ENCODE measurements at places on chromosomes 4 and X.

DNA sequence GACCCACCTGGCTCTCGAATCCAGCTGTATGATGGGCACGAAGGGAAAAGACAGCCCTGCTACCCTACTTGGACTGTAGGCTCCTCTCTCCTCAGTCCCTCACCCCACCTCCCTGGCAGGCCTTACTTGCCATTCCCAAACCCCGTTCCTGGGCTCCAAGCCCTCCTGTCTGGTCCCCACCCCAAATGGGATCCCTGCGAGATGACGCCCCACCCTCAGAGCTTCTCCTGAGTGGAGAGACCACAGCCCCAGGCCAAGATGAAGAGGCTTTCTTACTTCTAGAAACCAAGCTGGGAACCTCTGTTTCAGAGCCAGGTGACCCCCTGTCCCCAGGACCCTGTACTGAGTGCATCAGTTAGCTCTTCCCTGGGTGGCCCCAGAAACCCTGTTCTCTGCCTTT is 4.5 kb downstream of the NALF2 start:
- no peak for DNase-seq

DNA sequence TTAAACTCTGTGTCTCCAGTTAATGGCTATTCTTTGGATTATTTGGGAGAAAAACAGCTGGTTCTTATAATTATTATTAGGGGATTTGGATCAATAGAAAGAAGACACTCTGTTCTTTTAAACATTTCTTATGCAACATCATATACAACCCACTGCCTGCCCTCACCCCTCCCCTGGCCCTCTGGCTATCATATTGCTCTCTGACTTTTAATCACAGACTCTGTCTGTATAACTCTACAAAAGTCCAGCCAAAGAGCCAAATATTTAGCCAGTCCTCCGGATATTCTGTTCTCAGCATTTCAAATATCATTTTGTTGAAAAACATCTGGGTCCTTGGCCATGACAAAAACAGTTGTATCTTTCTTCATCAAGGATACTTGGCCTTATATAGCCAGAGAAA is 19.0 kb upstream of the PACRGL start:
- no peak for DNase-seq

- no peak for DNase-seq
Measured at GRCh38 chr4:94390804-94391410, 48.3 kb upstream of the HPGDS start.

GRCh38 chr4:76997077-76997476 is 47.5 kb downstream of the SEPTIN11 start:
- no peak for DNase-seq

- peak; percentile 49 for DNase-seq
Measured at GRCh38 chr4:108030332-108030731, 40.6 kb downstream of the HADH start.

- DNase-seq: no peak
Measured at GRCh38 chr4:81404294-81404693, 67.4 kb downstream of the RASGEF1B start.

DNA sequence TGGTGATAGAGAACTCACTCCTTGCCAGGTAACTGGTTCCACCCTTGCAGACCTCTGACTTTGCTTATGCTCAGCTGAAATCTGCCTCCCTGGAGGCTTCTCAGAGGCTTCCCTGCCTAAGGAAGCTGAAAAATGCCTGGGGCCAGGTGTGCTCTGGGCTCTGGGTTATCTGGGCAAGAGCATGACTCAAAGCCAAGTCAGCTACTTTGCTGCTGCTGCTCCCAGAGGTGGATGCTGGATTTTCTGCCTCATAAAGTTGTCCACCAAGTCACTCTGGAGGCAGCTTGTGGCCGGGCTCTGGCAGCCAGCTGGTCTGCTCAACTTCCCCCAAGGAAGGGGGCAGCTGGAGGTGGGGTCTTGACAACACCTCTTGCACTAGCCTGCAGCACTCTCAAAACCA is 132.7 kb downstream of the PJA1 start:
- DNase-seq: no peak

GRCh38 chrX:43958529-43958928 is 14.7 kb downstream of the NDP start:
- no peak for DNase-seq

DNA sequence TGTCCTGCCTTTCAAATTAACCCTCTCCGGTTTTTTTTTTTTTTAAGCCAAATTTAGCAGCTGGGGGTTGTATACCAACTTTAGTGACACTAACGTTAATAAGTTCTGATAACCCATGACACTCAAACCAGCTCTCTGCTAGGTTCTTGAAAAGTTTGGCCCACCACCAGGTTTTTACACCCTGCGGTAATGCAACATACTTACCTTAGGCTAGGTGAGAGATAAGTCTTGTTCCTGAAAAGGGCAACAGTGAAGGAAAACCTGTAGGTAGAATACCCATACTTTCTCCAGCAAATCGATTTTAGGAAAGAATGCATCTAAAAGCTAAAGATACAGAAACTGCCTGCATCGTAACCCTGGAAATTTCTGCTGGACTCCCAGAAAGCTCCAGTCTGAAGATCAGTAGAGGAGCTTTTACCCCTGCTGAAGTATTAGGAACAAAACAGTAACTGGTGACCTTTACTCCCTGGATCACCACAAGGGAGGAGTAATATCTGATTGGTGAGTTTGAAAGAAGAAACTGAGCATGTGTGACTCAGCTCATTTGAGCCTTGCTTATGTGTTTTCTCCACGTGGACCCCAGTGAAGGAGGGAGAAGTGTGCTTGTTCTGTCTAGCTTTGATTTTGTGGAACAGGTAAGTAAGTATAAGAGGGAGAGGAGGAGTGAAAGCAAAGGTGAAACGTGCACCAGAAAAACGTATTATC is 34.4 kb upstream of the COX18 start:
- no peak for DNase-seq

- no peak for DNase-seq
Measured at GRCh38 chr4:2078584-2078983, 19.5 kb downstream of the NAT8L start.

GRCh38 chr4:186770481-186771175 is 47.0 kb upstream of the FAT1 start:
- DNase-seq: no peak

- no peak for DNase-seq
Measured at GRCh38 chrX:140608111-140608510, 101.4 kb upstream of the LINC00632 start.

GRCh38 chrX:136674270-136674985 is 26.5 kb downstream of the CD40LG start:
- no peak for DNase-seq

DNA sequence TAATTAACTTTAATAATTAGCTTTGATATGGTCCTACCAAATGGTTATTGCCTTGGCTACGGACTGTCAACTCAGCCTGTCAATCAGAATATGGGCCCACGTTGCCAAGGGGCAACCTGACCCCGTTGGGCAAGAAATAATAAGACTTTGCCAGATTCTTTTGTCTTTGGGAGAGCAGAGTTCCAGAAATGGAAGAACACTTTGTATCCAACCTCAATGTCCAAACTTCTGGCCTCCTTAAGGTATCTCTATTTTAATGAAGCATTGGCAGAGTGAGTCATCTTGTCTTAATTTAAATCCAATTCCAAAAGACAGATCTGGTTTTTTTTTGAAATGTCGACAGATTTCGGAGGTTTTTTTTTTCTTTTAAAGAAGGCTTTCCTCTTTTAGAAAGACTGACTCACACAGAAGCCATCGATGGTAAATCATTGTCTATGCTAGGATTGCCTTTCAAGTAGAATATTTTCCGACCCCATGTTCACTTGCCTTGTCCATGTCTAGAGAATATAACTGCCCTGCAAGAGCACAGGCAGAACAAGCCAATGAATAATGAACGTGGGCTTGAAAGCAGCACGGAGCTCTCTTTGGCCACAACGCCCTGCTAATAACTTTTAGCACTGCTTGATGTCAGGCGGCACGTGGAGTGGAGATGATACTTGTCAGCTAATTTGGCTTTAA is 190.3 kb upstream of the GATB start:
- no peak for DNase-seq

GRCh38 chrX:14508025-14508690 is 21.2 kb upstream of the GLRA2 start:
- no peak for DNase-seq

Measured in T-helper 1 cell (primary cell).